ENCODE measurements at places on chromosomes 3 and 15. TPM values are rescaled to one million over a fixed set of nuclear protein-coding genes. Genes with fewer than 3 reads are reported as not detected.

DNA sequence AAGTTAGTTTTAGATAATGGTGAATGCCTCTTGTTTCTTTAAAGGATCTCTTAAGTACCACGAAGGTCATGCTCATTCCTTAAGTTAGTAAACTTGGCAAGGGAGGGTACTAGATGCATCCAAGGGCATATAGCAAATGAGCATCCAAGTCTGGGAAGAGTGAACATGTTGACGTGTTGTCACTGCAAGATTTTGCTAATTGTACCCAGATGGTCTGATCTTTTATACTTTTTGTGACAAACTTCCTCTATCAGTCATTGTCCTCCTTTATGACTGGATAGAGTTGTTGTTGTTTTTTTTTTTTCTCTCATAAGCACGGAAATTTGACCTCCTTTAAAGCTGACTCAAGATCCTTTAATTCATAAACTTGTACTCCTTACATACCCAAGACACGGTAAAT, 121.3 kb downstream of the CHST2 start:
- no peak for DNase-seq

Gene CPNE9
- 0.93 TPM for total RNA-seq

- no peak for DNase-seq
Measured at GRCh38 chr3:156449710-156450574, 105.0 kb downstream of the SSR3 start.

- DNase-seq: no peak
Measured at GRCh38 chr3:114566767-114567166, 272.9 kb downstream of the TIGIT start.

DNA sequence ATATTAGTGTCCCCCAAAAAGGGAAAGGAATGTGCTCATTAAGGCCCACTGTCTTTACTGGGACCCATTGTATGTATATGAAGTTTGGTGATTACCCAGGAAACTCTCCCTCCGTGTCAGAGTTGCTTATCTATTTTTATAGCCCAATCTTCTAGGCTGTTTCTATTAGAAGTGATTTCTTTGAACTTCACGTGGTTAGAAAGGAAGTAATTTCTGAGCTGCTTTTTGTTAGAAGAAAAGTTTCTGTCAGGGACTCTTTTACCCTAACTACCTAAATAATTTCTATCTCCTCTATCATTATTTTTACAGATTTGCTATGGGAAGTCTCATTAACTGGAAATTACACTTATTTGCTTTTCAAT, 17.7 kb upstream of the SENP7 start:
- no peak for DNase-seq

GRCh38 chr15:73949496-73949895, 23.2 kb downstream of the LOXL1 start:
- DNase-seq: no peak

Gene OXSM
- total RNA-seq: 15.2 TPM

Data from activated T-helper 1 cell treated with anti-CD3 and anti-CD28 coated beads, Interleukin-12 subunit alpha, Interleukin-12 subunit beta, Interleukin-2, Interleukin-4 antibody, amounts not matched to agents 30 ng/mL and 10 ng/mL and 1 ng/mL, durations not matched to agents 14 hours and 24 hours and 36 hours (primary cell).